ENCODE measurements at places on chromosomes 2 and 18.
A peak's percentile ranks its signal among the peaks of the same experiment; 100 is the strongest.

- no peak for DNase-seq
Observed at GRCh38 chr2:127661072-127661649, 14.2 kb downstream of the LIMS2 start.

GRCh38 chr2:184654945-184655344 is 56.6 kb downstream of the ZNF804A start:
- no peak for DNase-seq

DNA sequence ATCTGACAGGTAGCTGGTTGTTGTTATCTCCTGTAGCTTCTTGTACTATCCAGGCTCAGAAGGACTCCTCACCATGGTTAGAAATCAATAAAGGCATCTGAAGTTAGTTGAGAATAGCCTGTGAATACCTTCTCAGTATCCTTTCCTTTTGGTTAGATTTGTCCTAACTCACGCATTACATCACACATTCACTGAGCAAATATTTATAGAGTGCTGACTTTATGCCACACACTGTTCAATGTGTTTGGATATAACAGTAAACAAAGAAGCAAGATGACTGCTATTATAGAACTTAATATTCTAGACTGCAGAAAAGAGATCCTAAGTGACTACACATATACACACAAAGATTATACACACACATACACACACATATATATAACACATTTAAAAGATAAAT is 889.9 kb upstream of the CHAC2 start:
- no peak for DNase-seq

GRCh38 chr2:196131384-196131937 is 39.9 kb downstream of the STK17B start:
- peak; percentile 68 for DNase-seq

GRCh38 chr2:186496401-186496800 is 10.3 kb downstream of the ZC3H15 start:
- DNase-seq, result no peak

DNA sequence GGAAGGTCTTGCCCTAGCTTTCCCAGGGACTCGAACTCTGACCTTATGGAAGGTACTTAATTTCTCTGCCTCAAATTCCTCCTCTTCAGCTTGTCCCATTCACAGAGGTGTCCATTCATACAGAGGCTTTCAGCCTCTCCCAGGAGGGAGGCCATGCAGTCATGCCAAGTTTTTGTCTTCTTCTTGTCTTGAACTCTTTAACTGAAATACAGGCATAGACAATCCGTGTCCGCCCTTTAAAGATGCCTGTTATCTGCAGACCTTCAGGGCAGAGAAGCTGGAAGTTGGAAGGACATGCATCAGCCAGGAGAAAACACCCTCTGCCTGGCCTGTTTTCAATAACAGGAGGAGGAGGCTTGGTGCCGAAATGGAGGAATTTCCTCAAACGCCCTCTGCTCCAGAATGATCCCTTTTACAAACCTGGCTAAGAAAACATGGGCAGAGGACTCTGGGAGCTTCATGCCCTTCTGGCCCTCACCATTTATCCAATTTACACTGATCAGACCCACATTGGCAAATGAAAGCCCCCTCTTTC is 308.3 kb downstream of the MYCN start:
- DNase-seq, result no peak

GRCh38 chr2:44954889-44955592 is 13.5 kb downstream of the SIX3 start:
- DNase-seq, result no peak

Measured in activated T-cell treated with anti-CD3 and anti-CD28 coated beads for 4 hours (primary cell).